ENCODE measurements at places on chromosomes 2 and 18.

DNA sequence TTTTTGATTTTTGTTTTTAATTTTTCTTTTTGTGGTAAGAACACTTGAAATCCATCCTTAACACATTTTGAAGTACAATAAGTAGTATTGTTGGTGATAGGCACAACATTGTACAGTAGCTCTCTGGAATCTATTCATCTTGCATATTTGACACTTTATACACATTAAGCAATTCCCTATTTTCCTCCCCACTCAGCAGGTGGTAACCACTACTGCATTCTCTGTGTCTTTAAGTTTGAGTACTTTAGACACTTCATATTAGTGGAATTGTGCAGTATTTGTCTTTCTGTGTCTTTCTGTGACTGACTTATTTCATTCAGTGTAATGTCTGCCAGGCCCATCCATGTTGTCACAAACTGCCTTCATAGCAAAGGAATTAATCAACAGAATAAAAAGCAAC lies 471.7 kb upstream of the CDH20 start:
- DNase-seq, result no peak

DNA sequence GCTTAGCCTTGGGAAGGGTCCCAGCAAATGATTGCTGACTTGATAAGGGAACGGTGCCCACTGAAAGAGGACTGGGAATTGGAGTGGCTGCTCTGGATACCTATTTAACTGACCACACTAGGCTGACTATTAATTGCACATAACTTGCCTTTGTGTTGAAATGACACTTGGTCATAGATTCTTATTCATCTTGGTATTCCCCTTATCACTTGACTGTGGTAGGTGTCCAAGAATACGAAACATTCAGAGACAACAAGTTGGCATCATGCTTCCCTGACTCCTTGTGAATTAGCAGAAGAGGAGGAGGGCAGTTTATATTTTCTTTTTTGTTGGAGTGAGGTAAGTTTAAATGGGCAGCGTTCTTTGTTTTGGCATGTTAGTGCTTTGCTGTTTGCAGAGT lies 13.4 kb downstream of the FMNL2 start:
- no peak for DNase-seq

- DNase-seq, result no peak
Observed at GRCh38 chr2:70898363-70899240, 37.1 kb upstream of the ATP6V1B1 start.

DNA sequence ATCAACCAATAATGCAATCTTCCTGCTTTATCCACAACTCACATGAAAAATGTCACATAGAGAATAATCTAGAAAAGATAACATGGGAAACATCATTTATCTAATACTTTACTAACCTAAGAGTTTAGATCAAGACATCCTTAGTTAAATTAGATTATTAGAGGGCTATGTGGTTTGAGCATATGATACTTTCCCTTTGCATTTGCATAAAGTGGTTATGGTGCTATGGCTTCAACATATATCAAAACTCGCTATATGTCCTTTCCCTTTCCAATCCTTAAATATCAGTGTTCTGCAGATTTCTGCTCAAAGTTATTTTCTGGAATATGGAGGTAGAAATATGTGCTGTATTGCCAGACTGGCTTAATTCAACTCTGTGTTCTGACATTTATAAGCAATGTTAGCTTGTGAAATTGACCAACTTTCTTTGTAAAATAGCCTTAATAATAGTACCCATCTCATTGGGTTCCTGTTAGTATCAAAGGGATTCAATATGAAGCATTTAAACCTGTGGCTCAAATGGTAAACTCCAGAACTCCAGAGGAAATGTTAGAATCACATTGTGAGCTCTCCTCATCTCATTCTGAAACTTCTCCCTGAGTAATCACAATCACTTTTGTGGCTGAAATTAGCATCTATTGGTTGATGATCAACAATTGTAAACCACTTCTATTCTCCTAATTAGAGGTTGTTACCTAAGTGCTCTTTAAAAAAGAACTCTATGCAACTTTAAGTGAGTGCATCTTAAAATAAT lies 1089.9 kb upstream of the SLC39A10 start:
- no peak for DNase-seq

DNA sequence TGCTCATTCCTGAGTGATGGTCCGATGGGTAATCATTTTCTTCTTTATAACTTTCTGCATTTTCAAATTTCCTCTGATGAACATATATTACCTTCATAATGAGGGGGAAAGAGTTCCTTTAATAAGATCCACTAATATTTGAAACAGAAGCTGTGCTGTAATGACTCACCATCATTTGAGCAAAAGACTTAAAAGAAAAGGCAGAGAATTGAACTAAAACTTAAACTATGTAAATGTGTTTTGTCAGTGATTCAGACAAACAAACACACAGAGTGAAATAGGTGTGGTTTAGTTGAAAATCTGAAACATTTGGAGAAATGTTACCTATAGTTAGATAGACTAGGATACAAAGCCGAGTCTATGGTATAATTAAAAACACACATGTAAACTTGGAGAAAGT lies 209.6 kb downstream of the STK39 start:
- no peak for DNase-seq

GRCh38 chr2:133213651-133214050 lies 354.6 kb downstream of the NCKAP5 start:
- no peak for DNase-seq

DNA sequence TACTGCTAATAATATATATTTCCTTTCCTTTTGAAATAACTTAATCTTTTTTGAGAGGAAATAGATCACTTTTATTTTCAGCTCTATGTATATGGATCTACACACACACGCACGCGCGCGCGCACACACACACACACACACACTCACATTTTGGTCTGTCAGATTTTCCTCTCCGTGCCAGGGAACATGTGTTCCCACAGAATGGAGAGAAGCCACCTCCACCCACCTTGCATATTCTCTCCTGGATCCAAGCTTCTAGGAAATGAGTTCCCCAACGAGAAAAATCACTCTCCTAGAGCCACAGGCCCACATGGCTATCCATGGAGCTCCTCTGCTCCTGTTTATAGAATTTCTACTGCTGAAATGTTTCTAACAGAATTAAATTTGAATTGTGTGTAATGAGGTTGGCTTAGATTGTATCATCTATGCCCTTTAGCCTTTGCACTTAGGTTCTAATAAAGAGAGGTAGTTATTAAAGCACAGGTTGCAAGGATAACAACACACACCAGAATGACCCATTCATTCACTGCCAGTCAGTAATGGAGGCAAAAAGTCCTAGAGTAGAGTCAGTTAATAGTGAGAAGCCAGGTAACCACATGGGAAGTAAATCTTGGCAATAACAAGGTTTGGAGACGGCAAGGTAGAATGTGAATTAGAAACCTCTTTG lies 19.7 kb downstream of the IFIH1 start:
- no peak for DNase-seq

- DNase-seq, result no peak
Observed at GRCh38 chr2:3626118-3626811, 31.4 kb downstream of the COLEC11 start.

- DNase-seq, result no peak
Observed at GRCh38 chr2:120424274-120424796, 78.4 kb downstream of the INHBB start.

GRCh38 chr2:219155054-219155644 lies 5.5 kb downstream of the NHEJ1 start:
- no peak for DNase-seq
